ENCODE measurements at places on chromosomes 5 and 9.

DNA sequence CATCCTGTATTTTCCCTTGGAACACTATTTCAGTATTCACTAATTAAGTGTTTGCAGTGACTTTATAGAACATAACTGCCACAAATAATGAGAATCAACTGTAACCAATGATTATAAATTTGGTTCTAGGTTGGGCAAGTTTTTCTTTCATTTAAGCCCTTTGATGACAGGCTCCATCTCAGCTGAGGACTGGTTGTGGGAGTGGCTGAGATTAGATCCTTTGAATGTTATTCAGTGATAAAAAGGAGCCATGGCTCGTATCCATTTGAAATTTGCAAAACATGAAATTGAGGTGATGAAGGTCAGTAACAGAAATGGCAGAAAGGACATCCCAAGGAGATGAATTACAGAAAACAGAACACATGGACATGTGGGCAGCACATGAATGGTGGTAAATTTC, 138.1 kb upstream of the PCA3 start:
- DNase-seq, result no peak

- no peak for DNase-seq
Measured at GRCh38 chr5:173855162-173855994, 32.8 kb upstream of the CPEB4 start.

- peak; percentile 60 for DNase-seq
Measured at GRCh38 chr9:101791938-101792337, 53.5 kb upstream of the GRIN3A start.

DNA sequence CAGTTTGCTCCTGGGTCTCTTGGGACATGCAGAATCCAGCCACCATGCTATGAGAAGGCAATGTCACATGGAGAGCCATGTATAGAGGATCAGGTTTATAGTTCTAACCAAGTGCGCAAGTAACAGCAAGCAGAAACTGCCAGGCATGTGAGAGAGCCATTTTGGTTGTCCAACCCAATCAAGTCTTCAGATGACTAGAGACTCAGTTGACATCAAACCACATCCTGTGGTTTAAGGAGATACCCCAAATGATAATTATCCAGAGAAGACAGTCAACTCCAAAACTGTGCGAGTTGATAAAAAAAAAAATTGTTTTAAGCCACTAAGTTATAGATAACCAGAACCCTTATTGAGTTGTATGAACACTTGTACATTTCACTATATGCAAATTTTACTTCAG, 40.2 kb downstream of the TMEM232 start:
- DNase-seq, result no peak

DNA sequence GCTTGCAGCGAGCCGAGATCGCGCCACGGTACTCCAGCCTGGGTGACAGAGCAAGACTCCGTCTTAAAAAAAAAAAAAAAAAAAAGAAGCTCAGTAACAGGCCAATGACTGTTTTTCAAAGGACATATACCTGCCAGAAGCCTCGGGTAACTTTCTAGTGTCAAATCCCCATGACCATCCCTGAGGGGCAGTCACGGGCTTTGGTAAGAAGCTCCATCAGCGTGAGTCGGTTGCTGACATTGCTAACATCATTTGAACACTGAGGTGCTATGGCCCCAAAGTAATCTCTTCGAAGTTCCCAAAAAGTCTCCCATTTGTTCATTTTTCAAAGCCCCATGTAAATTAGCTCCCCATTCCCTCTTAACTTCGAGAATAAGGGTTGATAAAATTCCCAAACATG, 11.6 kb downstream of the NAIP start:
- DNase-seq, result peak; percentile 10

- no peak for DNase-seq
Measured at GRCh38 chr9:133512253-133513213, 12.2 kb downstream of the MYMK start.

GRCh38 chr9:98264516-98264915, 9.1 kb upstream of the TBC1D2 start:
- no peak for DNase-seq

- peak; percentile 93 for DNase-seq
Measured at GRCh38 chr5:93034621-93035590, 546.1 kb downstream of the NR2F1-AS1 start.

- no peak for DNase-seq
Measured at GRCh38 chr5:62268792-62269191, 37.2 kb upstream of the KIF2A start.

- DNase-seq, result no peak
Measured at GRCh38 chr5:154868702-154869101, 10.3 kb downstream of the CNOT8 start.

DNA sequence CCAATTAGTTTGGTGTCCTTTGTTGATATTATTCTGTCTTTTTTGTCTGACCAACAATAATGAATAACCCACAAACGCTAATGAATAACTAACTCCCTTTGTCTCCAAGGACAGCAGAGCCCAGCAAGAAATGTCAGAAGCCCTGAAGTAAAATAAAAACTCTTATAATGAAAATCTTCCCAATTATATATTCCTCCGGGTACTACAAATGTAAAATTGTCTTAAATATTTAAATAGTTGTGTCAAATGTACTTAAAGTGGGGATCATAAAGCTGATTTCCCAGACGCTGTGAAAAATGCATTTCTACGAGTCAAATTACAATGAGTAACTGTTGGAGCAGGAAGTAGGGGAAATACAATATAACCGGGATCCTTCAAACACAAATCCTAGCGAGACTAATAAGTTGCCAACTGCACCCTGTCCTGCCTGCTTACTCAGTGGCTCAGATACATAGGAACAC, 22.3 kb downstream of the GLIS3 start:
- no peak for DNase-seq

GRCh38 chr9:123377211-123377971, 21.4 kb downstream of the CRB2 start:
- DNase-seq, result peak; percentile 73

DNA sequence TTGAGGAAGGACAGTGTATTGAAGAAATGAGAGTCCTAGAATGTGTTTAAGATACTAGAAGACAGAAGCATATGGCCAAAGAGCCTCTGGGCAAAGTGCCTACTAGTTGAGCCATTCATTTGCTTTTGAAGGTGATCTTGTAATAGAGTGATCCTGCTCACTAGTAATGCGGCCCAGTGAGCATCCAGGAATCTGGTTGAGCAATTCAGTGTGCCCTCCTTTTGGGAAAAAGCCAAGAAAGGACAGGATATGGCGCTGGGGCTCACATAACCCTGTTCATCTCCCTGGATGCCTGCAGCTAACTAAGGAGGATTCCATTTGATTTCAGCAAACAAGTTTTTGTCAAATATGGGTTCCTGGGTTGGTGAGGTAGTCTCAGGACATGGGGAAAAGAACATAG, 16.3 kb downstream of the ADAM19 start:
- DNase-seq, result no peak

DNA sequence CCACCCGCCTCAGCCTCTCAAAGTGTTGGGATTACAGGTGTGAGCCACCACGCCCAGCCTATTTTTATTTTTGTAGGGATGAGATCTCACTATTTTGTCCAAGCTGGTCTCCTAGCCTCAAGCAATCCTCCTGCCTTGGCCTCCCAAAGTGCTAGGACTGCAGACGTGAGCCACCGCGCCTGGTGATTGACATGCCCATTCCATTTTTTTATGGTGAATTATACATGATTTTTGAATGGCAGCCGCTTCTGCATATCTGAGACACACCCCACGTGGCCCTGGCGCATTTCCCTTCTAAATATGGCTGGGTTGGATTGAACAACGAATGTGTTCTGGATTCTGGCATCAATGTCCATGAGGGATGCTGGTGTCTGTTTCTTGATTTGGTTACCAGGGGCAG, 22.7 kb downstream of the PLPP7 start:
- DNase-seq, result no peak

DNA sequence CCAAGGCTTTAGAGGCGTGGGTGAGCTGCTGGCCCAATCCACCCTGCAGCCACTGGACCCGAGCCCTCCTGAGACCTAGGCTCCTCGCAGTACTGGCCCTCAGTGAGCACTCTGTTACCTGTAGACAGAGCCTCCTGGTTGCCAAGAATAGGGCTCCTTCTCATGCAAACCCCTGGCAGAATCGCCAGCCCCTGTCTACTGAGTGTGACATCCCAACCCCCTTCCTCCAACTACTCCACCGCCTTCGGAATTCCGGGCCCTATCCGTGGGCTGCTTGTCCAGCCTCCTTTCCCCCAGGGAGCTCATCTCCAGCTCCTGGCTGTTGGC, 23.8 kb upstream of the COL5A1 start:
- DNase-seq, result no peak

DNA sequence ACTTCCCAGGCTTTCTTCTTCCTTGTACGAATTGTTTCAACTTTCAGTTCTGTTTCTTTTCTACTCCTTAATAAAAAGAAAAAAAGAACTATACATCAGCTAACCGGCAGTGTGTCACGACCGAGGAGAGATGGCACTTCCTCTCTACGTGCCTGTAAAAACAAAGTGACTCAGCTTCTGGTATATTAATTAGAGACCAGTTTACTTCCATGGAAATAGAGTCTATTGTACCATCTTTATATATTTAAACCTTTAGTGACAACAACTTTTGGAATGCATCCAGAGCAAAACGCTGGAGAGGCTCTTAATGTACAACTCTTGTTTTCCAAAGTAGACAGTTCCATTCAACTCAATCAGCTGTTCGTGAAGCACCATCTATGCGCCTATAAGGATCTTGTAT, 94.5 kb upstream of the LIFR start:
- no peak for DNase-seq

DNA sequence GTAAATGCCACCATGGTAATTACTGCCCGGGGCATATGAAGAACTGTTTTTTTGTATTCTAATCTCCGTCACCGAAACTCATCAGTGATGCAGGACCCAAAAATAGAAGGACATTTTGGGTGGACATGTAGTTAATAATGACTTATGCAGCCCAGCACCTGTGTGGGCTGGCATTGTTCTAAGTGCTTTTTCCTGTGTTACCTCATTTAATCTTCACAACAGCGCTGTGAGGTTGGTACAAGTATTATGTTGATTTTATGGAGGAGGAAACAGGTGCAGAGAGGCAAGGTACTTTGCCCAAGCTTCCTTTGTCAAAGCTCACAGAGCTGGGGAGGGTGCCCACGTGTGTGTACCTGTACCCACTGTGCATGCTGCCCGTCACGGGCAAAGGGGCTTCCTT, 58.4 kb downstream of the DAPK1 start:
- no peak for DNase-seq

- DNase-seq, result no peak
Measured at GRCh38 chr9:7287986-7288385, 511.6 kb downstream of the DMAC1 start.

GRCh38 chr5:124908581-124909451, 162.4 kb upstream of the ZNF608 start:
- peak; percentile 90 for DNase-seq

- DNase-seq, result no peak
Measured at GRCh38 chr9:107534510-107535078, 45.0 kb upstream of the KLF4 start.

DNA sequence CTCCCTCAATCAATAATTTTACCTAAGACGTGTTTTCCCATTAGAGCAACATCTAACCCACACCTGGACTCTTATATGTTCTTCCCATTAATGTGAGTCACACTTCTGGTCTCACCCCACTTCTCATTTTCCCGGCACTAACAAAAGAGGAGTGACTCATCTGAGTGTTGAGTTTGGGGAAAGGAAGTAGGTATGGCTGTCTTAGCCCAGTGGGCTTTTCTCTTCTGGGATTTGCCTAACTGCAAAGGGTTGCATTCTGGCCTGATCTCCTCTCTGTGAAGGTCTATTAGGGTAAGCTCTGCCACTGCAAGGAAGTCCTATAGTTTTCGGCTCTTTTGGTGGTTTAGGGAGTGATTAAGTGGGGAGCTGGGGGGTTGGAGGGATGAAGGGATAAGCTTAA, 195.6 kb downstream of the KIAA0825 start:
- DNase-seq, result no peak

DNA sequence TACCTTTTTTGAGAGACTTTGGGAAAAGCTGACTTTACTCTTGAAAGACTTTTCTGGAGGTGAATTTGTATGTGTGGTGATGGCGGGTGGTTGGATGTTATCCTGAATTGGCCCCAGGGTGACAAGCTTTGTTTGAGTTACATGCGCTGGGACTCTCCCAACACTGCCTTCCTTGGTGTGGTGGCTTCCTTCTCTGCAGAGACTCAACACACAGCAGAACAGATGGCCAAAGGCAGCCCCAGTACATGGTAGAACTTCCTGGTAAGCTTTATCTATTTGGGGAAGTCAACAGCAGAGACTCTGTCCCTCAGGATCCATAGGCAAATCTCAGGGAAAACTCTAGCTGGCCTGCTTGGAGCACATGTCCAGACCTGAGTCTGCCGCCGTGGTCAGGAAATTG, 18.1 kb downstream of the C1QTNF2 start:
- DNase-seq, result no peak

DNA sequence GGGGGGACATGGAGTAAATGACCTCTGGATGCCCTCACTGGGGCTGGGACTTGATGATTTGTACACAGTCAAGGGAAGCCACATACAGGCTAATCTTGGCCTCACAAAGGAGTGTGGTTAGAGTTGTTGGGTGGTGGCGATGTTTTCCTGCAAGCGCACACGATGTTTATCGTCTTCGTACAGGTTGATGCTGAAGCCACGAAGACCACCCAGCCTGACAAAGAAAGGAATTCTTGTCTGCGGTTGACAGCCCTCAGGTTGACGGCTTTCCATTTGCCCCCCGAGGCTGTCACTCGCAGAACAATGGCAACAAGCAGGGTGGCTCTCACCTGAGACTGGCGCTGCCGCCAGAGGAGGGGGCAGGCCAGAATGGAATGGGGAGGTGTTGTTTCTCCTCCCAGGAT, 14.1 kb upstream of the XPA start:
- DNase-seq, result no peak

GRCh38 chr9:98999152-98999525, 55.4 kb downstream of the COL15A1 start:
- DNase-seq, result no peak

Data from SK-N-DZ (cell line).